ENCODE measurements at places on chromosomes 5 and 9.

- DNase-seq: no peak
Measured at GRCh38 chr5:93570294-93571113, 10.5 kb downstream of the NR2F1-AS1 start.

DNA sequence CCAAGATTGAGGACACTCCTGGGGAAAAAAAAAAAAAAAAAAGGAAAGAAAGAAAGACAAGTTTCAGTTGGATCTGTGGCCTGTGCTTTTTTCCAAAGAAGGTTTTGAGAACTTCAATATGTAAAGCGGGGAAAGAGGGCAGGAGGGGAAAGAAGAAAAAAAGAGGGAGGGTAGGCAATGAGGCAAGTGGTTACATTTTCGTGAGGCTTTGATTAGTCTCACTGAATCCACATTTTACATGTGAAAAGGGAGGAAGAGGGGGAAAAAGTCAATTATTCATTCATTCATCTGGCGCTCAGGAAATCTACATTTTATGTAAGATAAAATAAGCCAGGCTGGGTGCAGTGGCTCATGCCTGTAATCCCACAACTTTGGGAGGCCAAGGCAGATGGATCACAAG, 315.2 kb upstream of the PAPPA start:
- no peak for DNase-seq

GRCh38 chr5:120108586-120109248, 355.4 kb upstream of the PRR16 start:
- no peak for DNase-seq

GRCh38 chr5:35877655-35878054, 21.0 kb downstream of the IL7R start:
- no peak for DNase-seq

- no peak for DNase-seq
Measured at GRCh38 chr5:24407466-24407865, 237.3 kb downstream of the CDH10 start.
